GM23338 (cell line): ENCODE measurements at places on chromosomes 6 and 20. TPM values are rescaled to one million over a fixed set of nuclear protein-coding genes. Genes with fewer than 3 reads are reported as not detected.

DNA sequence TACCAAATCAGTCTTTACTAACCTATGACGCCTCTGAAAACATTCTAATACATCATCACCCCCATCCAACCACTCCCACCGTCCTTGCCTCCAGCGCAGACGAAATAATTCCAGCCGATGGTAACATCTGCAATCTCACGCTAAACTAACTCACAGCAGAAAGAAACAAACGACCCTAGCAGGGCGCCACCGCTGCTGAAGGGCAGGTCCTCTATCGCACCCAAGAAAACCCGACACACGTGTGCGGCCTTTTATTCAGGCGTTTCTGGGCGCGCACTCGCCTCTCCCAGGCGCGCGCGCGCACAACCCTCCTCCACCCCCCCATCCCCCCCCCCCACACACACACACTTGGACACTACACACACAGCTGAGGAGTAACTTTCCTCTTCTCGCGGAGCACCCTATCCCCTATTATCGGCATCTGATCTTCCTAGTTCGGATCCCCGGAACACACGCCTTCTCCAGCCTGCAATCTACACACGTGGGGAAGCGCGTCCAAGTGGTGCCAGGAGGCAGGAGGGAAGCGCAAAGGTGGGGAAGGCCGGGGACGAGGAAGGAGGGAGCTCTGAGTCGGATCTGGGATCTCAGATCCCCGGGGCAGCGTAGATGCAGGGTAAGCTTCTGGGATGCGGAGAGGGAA lies 1.4 kb downstream of the GFOD1 start:
- DNase-seq: peak; percentile 64
- no peaks in the 10 kb centered on the region for H3K36me3 ChIP-seq
- H3K27me3 ChIP-seq: peaks cover 74% of the 10 kb centered on the region
- peak overlapping the region; percentile 83 for H3K4me3 ChIP-seq

- no peaks in the 10 kb centered on the region; the same call in 1 of the 2 replicates for H3K36me3 ChIP-seq
- H3K4me1 ChIP-seq: no peaks in the 10 kb centered on the region
- no peaks in the 10 kb centered on the region for H3K27me3 ChIP-seq
- H3K27ac ChIP-seq: 0 out of 2 replicates have a peak overlapping the region, but pooled peaks have one; percentile 39
Observed at GRCh38 chr20:33345342-33345741, 56.0 kb downstream of the CDK5RAP1 start.

DNA sequence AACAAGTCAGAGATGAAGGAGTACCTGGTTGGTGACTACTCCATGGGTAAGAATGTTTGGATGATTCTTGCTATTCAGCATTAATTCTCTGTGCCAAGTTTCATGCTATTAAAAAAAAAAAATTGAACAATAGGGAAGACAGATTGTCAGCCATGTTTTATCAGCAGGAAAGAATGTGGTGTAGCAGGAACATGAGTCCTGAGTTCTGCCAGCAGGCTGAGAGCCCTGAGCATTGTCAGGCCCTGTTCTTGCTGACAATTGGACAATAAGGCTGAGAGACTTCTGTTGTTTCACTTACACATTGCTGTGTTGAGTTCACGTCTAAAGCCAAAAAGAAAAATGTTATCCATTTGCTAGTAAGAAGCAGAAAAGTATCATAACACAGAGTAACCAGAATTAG lies 70.4 kb upstream of the SMIM28 start:
- no peaks in the 10 kb centered on the region for H3K36me3 ChIP-seq
- no peaks in the 10 kb centered on the region for H3K27me3 ChIP-seq
- DNase-seq: no peak
- H3K4me3 ChIP-seq: no peak overlapping the region

DNA sequence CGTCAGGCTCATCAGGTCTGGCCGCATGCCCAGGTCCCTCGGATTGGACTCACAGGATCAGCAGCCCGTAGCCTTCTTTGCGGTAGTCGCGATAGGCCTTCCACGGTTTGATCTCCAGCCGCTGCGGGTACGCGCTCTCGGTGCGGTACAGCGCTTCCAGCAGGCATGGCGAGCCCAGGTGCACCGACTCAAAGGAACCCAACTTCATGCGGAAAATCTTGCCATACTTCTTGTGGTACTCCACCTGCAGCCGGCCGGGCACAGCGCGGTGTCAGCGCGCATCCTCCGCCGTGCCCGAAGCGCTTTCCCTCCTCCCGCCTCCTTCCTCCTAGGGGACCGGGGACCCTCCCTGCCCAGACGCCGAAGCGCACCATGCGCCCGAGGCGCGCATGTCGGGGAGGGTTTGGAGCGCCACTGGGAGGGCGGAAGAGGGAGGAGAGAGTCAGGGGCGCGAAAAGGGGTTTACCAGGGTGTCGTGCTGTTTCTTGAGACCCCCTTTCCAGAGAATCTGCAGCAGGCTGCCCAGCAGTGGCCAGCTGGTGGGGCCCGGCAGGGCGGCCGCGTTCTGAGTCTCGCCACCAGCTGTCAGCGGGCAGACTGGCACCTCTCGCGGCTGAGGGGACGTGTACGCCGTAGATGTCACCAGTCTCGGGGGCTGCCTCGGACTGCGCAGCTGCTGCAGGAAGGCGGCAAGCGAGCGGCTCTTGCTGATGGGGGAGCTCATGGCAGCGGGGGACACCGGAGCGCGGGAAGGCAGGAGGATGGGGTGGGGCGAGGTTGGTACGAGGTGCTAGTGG lies 732 bp downstream of the CYP24A1 start:
- H3K27me3 ChIP-seq: peaks cover 71% of the 10 kb centered on the region
- peaks cover 16% of the 10 kb centered on the region for H3K4me1 ChIP-seq
- no peaks in the 10 kb centered on the region for H3K36me3 ChIP-seq
- peak overlapping the region; percentile 54 for H3K4me3 ChIP-seq
- no peak overlapping the region for H3K27ac ChIP-seq
- peak; percentile 77 for DNase-seq

- no peaks in the 10 kb centered on the region for H3K27me3 ChIP-seq
- H3K36me3 ChIP-seq: peaks cover 5% of the 10 kb centered on the region; the same call in 1 of the 2 replicates
- no peaks in the 10 kb centered on the region for H3K4me1 ChIP-seq
- DNase-seq: no peak
Observed at GRCh38 chr20:17622851-17623508, 53.1 kb downstream of the DSTN start.

DNA sequence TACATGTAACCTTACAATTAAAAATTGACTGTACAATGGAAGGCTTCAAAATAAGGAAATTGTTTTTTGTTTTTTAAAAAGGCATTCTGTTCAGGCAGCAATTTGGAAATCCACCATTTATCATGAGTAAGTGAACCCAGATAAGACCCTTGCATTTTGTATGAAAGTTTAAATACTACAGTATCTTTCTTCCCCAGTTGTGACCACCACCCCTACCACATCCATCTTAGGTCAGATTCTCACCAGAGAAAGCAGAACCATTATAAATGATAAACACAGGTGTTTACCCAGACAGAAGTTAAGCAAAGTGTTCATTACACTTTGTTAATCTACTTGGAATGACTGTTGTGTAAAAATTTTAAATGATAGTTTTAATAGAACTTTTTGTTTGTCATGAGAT lies 20.2 kb downstream of the SENP6 start:
- no peak for DNase-seq
- H3K27me3 ChIP-seq: no peaks in the 10 kb centered on the region
- no peak overlapping the region for H3K27ac ChIP-seq
- H3K4me1 ChIP-seq: 0 out of 2 replicates have a peak, but pooled peaks cover 6% of the 10 kb centered on the region

DNA sequence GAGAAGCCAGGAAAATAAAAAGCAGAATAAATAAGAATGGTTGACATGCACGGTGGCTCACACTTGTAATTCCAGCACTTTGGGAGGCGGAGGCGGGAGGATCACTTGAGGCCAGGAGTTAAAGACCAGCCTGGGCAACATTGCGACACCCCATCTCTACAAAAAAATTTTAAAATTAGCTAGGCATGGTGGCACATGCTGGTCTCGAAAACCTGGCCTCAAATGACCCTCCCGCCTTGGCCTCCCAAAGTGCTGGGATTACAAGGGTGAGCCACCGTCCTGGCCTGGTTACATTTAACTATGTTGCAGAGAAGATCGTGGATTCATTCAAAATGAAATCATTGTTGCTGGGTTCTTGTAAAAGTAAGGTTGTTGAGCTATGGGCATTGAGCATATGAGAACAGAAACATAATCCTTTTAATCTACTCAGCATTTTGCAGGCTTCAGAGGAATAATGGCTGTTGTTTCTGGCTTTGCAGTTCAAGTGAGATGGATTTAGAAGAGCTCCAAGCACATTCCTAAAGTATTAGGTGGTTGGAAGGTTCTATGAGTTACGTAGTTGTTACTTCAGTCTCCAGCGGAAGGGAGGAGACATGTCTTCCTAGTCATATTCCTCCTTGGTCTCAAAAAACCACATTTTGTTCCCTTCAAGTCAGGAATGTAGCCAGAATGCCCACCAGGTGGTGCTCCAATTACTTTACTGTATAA lies 45.6 kb upstream of the RAB23 start:
- no peaks in the 10 kb centered on the region for H3K4me1 ChIP-seq
- no peaks in the 10 kb centered on the region for H3K36me3 ChIP-seq
- no peak overlapping the region for H3K4me3 ChIP-seq
- peak; percentile 81 for DNase-seq
- no peak overlapping the region for H3K27ac ChIP-seq

DNA sequence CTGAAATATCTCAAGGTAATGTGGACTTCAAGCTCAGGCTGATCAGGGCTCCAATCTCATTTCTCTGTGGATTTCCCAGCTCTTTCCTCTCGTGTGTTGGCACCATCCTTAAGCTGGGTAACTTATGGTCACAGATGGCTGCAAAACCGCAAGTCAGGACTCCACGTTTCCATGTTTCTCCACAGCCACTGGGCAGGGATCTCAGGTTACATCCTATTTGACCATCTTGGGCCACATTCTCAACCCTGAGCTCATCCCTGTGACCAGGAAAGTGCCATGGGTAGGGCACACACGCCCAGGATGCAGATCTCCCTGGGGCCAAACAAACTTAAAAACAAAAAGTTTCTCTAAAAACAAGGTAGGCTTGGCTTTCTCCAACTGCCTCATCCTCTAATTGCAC lies 15.4 kb downstream of the RPS6KA2 start:
- peaks cover 15% of the 10 kb centered on the region for H3K4me1 ChIP-seq
- peak overlapping the region; percentile 74; the same call in 1 of the 2 replicates for H3K27ac ChIP-seq

GRCh38 chr20:12262747-12263146 lies 345.1 kb downstream of the BTBD3 start:
- no peaks in the 10 kb centered on the region for H3K36me3 ChIP-seq
- H3K27me3 ChIP-seq: no peaks in the 10 kb centered on the region
- no peaks in the 10 kb centered on the region; the same call in 1 of the 2 replicates for H3K4me1 ChIP-seq
- no peak overlapping the region for H3K4me3 ChIP-seq
- H3K27ac ChIP-seq: no peak overlapping the region

GRCh38 chr20:57175397-57176010 lies 90.9 kb downstream of the BMP7 start:
- DNase-seq: no peak
- H3K4me1 ChIP-seq: peaks cover 7% of the 10 kb centered on the region; the same call in 1 of the 2 replicates
- no peak overlapping the region for H3K4me3 ChIP-seq
- no peak overlapping the region for H3K27ac ChIP-seq
- H3K27me3 ChIP-seq: no peaks in the 10 kb centered on the region

DNA sequence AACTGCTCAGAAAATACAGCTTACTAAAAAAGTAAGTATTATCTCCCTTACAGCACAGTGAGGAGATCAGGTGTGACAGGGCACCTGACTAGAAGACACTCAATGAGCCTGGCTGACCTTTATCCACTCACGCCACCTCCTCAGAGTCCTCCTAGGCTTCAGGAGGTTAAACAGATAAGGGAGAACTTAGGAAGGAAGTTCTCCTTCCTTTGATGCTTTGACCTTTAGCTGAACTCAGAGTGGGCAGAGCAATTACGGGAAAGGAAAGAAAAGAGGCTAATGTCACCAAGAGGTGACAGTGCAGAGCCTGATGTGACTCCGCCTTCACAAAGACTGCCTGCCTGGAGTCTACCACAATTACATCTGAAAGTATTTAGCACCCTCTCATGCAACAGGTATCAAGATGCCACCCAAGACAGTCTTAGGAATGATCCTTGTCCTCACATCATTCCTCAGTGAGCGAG lies 36.7 kb downstream of the MAN1A1 start:
- no peak for DNase-seq
- no peak overlapping the region for H3K4me3 ChIP-seq
- no peaks in the 10 kb centered on the region for H3K27me3 ChIP-seq
- H3K4me1 ChIP-seq: no peaks in the 10 kb centered on the region

DNA sequence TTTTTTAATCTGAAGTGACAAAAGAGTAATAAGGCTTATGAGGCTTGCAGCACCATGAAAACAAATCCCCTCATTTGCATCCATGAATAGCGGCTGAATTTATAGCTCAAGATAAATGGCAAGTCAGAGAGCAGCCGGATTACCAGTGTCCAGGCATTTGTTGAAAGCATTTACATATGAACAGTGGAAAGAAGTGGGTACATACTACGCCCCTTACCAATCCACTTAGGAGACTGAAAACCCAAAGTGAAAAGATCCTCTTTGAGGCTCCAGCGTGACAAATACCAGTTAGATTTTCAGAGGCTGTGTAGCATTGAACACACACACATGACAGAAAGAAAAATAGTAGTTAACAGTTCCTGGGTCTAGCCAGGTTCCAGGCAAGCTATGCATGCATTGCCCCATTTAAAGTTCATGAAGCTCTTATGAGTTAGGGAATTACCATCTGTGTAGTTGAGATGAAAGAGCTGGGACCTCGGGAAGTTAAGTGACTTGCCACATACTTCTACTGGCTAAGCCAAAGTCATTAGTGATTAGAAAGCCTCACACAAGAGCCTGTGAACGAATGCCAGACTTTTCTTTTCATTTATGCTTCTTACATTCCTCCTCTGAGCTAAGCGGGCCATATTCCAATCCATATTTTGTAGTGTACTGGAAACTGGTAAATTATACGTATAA lies 28.3 kb upstream of the NHSL1 start:
- no peaks in the 10 kb centered on the region for H3K36me3 ChIP-seq
- H3K27me3 ChIP-seq: no peaks in the 10 kb centered on the region
- H3K4me3 ChIP-seq: no peak overlapping the region; the same call in 1 of the 2 replicates
- DNase-seq: peak; percentile 44

- H3K27ac ChIP-seq: no peak overlapping the region
- H3K4me3 ChIP-seq: no peak overlapping the region
- no peak for DNase-seq
- H3K36me3 ChIP-seq: no peaks in the 10 kb centered on the region
- H3K4me1 ChIP-seq: peaks cover 16% of the 10 kb centered on the region
- H3K27me3 ChIP-seq: no peaks in the 10 kb centered on the region
Observed at GRCh38 chr6:22068561-22069305, 228.1 kb downstream of the PRL start.

The SLC17A2 gene
- total RNA-seq: not detected in 2 replicates

The NHSL1 gene
- 21.2 and 24.5 TPM in 2 replicates for total RNA-seq

The PRKN gene
- 0.10 and 0.39 TPM in 2 replicates for total RNA-seq

The KCNQ5 gene
- total RNA-seq: 0.87 and 2.3 TPM in 2 replicates

The FAM210B gene
- total RNA-seq: 15.7 and 16.2 TPM in 2 replicates

The EDN1 gene
- 0.58 and 0.80 TPM in 2 replicates for total RNA-seq

The FAM8A1 gene
- 12.1 and 15.6 TPM in 2 replicates for total RNA-seq

The EGFL8 gene
- total RNA-seq: 4.7 and 6.1 TPM in 2 replicates

The OPRM1 gene
- total RNA-seq: 0.52 TPM in 1 of 2 replicates, not detected in the other

The DEFB132 gene
- total RNA-seq: not detected in 2 replicates
